ENCODE measurements at places on chromosomes 6 and 20. TPM values are rescaled to one million over a fixed set of nuclear protein-coding genes. Genes with fewer than 3 reads are reported as not detected.

MARCKS gene
- 130 TPM for total RNA-seq

HLA-DRB1 gene
- not detected for total RNA-seq

ARFGEF3 gene
- total RNA-seq, result 1.7 TPM

CRISP3 gene
- total RNA-seq, result not detected

TRIM31 gene
- not detected for total RNA-seq

SLC9A8 gene
- total RNA-seq, result 6.9 TPM

WFDC2 gene
- total RNA-seq, result not detected

BCAS4 gene
- total RNA-seq, result 14.2 TPM

MLN gene
- not detected for total RNA-seq

Measured in uterine smooth muscle cell (primary cell).